ENCODE measurements at places on chromosomes 1 and 21.

DNA sequence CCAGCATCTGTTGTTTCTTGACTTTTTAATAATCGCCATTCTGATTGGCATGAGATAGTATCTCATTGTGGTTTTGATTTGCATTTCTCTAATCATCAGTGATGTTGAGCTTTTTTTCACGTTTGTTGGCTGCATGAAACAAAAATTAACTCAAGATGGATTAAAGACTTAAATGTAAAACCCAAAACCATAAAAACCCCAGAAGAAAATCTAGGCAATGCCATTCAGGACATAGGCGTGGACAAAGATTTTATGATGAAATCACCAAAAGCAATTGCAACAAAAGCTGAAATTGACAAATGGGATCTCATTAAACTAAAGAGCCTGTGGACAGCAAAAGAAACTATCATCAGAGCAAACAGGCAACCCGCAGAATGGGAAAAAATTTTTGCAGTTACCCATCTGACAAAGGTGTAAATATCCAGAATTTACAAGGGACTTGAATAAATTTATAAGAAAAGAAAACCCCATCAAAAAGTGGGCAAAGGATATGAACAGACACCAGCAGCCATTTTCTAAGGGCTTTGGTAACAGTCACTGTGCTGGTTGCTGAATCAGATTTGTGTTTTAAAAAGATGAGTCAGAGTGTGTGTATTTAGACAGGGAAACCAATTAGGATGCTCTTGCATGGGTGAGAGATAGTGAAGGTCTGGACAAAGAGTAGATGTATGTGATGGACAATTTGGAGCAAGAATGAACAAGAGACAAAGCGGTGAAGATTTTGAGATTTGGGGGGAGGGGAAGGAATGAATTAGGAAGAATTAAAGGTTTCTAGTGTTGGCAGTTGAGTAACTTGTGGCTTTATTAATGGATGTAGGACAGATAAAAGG, 110.7 kb downstream of the RYR2 start:
- no peak for DNase-seq

- DNase-seq, result no peak
These were observed 619.3 kb downstream of the PTPRU start for GRCh38 chr1:29855561-29856160.

DNA sequence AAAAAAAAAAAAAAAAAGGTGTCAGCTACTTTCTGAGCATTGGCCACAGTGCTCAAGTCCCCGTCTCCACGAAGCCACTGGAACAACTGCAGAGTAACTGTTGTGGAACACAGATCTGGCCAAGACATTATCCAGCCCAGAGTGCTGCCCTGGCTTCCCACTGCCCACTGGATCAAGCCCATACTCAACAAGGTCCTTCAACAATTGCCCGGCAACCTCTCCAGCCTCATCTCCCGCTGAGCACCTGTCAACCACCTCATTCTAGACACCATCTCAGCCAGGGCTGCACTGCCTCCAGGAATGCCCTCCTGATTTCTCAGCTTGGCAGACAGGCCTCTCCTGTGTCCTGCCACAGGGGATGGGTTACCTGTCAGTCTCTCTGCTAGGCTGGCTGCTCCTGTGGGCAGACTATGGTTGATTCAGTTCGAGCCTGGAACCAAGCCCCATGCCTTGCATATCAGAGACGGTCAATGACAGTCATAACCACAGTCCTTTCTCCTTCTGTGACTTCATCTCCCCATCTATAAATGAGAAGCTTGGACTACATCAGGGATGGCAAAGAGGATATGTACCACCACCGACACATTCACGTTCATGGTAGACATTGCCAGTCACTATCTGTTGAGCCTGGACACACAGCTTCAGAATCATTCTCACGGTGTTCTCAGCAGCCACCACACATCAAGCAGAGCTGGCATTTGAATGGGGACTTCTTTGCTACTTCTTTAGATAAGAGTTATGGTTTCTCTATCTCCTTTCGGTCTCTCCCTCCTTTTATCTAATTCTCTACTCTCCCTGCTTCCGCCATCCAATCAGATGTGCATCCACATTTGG, 76.9 kb downstream of the MRPL37 start:
- DNase-seq, result no peak

GRCh38 chr1:161176468-161177111, 717 bp downstream of the B4GALT3 start:
- no peak for DNase-seq

DNA sequence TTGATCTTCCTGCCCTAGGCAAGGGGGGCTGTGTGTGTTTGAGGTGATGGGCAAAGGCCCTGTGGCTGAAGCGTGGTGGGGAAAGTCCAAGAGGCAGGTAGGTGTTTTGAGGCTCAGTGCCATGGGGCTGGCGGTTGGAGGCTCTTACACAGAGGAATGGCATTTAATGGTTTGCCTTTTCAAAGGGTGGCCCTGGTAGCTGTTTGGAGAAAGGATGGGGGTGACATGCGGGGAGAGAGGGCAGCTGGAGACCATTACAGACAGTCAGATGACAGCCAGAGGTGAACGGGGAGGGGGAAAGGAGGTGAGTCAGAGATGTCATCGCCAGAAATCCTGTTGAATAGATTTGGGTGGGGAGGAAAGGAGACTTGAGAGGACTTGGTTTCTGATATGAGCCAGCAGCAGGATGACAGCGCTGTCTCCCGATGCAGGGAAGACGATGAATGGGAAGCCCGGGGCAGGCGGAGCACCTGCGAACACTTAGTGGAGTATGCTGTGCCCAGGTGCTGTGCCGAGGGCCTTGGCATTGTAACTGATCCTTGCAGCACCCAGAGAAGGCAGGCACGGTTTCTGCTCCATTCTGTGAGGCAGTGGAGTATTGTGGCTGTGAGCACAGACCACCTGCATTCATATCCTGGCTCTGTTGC, 56.3 kb downstream of the MAN1C1 start:
- DNase-seq, result no peak

GRCh38 chr1:67889953-67890567, 56.8 kb upstream of the GNG12 start:
- no peak for DNase-seq

- no peak for DNase-seq
These were observed 29.6 kb upstream of the SLAMF9 start for GRCh38 chr1:159983681-159984080.

DNA sequence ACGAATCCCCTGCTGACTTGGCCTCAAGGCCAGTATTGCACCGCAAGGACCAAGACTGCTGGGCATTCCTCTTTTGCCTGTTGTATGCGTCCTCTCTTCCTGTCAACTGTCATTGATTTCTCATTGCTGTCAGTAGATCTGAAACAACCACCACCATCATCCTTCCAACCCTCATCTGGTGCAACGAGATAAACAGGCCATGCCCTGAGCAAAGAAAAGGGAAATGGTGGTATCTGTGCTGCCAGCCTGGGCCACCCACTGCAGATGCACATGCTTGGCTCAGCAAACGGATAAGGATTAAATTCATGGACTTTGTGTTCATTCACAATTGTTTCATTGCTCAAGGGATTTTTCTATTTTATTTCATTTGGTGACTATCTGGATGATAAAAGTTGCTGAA, 13.6 kb downstream of the OXCT2 start:
- DNase-seq, result no peak

DNA sequence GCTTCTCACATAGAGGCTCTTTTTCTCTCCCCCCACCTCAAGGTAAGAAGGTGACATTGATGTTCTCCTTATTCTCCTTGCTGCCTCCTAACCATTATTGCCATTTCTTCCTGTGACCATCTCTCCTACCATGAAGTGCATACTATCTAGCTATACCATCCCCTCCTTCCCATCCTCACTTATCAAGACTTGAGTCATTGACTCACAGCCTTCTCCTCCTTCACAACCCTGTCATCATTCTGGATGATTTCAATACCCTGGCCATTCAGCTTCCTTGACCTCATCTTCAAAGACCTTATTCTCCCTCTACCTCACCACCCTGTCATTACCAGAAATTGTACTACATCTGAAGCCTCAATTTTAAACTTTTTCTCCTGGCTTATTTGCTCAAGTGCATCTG, 10.9 kb upstream of the HIPK1 start:
- DNase-seq, result no peak

DNA sequence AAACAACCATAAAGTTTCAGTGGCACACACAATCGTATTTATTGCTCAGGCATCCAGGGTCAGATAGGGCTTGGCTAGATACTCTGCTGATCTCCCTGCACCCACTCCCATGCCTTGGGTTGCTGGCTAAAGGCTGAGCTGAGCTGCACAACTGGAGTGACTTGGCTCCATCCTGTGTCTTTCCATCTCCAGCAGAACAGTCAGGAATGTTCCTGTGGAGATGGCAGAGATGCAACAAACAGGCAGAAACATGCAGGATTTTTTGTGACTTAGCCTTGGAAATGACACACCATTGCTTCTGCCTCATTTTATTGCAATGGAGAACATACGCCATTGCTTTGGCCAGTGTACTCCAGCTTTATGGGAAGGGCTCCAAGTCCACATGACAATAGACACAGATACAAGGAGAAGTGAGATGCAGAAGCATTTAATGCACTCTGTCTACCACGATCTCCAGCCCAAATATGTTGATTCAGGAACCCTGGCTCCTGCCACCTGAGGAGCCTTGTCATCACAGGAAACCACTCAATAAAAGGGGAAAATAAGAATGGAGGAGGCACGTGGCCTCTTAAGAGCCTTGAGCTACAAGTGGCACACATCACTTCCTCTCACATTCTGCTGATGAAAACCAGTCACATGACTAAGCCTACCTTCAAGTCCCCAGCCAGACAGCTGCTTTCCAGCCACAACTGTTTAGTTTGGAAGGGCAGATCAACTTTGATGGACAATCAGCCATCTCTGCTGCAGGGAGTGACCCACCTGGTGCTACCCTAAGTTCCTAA, 10.1 kb upstream of the GUCA2B start:
- DNase-seq, result peak; percentile 11

GRCh38 chr1:147223740-147224615, 1.2 kb downstream of the FMO5 start:
- no peak for DNase-seq

DNA sequence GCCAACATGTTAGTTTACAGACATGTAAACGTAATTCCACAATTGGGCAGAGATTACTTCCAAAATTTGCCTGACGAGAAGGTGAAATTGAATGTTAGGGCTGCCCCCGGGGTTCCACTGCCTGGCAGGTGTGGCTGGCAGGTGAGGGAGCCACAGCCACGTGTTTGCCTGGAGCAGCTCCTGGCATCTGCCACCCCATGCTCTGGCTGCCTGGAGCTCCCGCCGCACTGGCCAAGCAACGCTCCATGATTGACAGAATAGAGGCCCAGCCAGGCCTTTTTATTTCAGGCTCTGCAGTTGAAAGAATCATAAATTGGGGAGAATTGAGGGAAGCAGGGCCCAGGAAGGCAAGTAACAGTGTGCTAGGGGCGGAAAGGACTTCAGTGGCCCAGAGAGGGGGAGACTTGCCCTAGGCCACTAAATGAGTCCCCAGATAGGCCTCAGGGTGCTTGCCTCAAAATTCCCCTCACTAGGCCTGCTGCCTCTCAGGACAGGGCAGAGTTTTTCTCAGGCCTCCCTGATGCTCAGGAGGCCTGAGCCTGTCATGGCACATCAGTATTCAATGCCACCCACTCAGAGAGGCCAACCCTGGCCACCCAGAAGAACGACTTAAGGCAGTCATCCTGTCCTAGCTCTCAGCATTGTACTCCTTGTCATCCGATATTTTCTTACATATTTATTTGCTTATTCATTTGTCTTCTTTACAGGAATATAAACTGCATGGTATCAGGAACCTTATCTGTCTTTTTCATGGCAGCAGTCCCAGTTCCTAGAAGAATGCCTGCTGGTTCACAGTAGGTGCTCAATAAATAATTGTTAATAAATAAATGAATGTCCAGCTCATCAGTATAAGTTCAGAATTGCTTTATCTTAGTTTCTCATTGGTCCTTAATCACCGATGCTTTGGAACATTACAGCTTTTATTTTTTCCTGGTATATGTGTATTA, 16.6 kb upstream of the S1PR1 start:
- DNase-seq, result no peak

GRCh38 chr1:1310476-1311053, 2.2 kb downstream of the PUSL1 start:
- DNase-seq, result no peak

DNA sequence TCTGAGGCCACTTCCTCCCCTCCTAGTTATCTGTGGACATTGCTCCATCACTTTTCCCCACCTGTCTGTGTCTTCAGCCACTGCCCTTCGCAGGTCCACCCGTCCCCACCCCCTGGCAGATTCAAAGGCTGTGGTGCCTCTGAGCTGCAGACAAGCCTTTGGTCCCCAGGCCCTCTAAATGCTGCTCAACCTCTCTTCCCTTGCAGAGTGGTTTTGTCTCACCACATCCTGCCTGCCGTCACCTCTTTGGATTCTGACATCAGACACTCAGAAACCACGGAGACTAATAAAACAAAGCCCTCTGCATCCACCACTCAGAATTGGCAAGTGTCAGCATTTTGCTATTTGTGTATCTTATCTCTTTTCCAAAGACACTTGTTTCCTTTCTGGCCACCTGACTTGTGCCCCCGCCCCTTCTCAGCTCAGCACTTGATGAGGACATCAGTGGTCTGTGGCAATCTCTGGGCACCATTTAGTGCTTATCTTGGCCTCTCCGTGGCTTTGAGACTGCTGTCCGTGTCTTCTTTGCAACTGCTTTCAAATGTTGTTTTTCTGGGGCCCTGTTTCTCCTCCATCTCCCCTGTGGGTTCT, 7.7 kb downstream of the CNIH3 start:
- peak; percentile 37 for DNase-seq

DNA sequence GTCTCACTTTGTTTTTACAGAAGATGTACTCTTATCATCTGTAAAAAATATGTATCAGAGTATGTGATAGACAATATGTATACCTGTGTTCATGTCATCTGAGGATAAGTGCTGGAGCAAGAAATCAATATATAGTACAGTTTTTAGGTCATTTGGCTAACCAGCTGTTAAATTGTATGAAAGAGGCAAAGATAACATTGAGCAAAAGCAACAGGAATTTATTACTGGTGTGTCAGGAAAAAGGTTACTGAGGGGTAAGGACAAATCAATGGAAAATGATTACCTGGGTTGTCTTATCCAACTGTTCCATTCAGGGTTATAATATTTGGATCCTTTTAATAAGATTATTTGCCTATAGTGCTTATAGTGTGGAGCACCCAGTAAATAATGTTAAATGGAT, 4.9 kb downstream of the HIPK1 start:
- DNase-seq, result no peak

- DNase-seq, result no peak
These were observed 5.6 kb upstream of the POFUT2 start for GRCh38 chr21:45293220-45293725.

- no peak for DNase-seq
These were observed 3902.5 kb downstream of the SRGAP2C start for GRCh38 chr1:125087247-125087646.

DNA sequence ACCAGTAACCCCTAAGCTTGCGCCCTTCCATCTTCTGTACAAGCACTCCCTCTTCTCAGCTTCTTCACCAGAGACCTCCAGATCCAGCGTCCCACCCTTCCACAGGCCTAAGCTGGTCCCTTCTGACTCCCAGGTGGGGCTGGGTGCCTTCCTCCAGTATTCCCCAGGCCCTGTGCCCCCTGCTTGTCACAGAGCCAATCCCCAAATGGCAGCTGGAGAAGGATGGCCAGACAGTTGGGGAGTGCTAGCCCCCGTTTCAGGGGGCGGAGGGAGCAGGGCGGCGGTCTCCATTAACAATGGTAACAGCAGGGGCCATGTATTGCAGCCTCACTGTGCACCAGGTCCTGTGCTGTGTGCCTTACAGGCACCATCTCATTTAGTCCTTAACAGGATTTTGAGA, 85.7 kb downstream of the KCNN3 start:
- DNase-seq, result no peak

GRCh38 chr1:187605736-187606135, 777.0 kb downstream of the PLA2G4A start:
- DNase-seq, result no peak

- no peak for DNase-seq
These were observed 2.2 kb downstream of the CELSR2 start for GRCh38 chr1:109251277-109252166.

Data from NAMALWA (cell line).